Mesenchymal stem cell (in vitro differentiated cells and primary cell): ENCODE measurements at places on chromosomes 5 and 9.

GRCh38 chr5:134585966-134586365, 46.7 kb downstream of the SAR1B start:
- no peak for DNase-seq

- no peak for DNase-seq
Observed at GRCh38 chr9:88441301-88442007, 53.2 kb downstream of the SPIN1 start.

GRCh38 chr5:9919306-9920030, 289.3 kb upstream of the TAS2R1 start:
- no peak for DNase-seq

DNA sequence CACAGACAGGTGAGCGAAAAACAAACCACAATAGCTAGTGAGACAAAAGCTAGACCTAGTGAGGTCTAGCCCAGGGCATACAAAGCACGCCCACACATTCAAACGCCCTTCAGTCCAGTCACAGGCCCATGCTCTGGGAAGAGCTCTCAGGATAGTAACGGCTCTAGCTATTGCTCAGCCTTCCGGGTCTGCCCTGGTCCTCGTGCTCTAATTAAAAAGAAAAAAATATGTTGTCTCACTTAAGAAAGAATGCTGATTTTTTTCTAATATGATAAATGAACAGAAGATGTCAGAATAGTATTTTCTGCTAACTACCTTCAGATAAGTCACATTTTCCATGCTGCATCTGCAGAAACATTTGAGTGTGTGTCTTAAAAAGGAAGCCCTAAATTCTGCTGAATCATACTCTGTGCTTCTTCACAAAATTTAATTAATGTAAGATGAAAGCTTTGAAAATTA, 94.5 kb downstream of the PLPP1 start:
- peak; percentile 13 for DNase-seq

DNA sequence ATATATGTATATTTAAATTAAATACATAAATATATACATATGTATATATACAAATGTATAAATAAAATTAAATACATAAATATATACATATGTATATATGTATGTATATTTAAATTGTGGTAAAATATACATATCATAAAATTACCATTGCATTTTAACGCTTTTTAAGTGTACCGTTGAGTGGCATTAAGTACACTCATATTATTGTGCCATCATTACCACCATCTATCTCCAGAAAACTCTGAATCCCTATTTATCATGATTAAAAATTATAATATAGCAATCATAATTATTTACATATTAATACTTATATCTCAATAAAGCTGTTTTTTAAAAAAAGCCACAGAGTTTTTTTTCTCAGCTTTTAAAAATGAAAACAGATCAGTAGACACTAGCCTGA, 27.1 kb upstream of the VCAN start:
- DNase-seq = no peak

DNA sequence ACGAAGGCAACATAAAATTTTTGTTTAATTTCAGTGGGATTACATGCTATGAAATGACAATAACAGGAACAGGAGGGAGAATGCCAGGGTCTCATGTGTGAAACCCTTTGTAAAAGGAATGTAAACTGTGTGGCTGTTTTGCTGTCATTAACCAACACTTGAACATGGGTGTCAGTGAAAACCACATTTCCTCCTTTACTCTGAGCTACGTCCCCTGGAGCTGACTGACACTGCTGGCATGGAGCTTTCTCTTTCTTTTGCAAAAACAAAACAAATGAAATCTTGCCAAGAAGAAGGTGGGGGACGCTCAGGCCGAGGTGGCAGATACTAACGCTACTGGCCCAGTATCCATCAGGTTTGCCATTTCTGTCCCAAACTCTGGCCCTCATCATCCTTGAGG, 121.4 kb downstream of the DMRT2 start:
- no peak for DNase-seq

DNA sequence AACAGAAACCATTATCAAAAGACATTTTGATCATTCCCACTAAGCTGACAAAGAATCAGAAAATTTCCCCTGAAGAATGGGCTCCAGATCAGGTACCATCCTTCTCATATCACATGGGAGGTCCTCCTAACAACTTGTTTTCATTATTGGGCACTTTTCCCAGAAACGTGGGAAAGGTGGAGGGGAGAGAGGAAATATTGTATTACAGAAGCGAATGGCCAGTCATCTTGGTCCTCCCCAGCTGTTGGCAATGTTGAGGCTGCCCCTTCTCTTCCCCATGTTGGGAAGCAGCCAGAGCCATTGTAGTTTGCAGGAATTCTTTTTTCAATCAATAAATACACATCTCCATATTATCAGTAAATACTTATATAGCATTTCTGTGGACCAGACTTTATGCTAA, 126.2 kb upstream of the ZNF608 start:
- DNase-seq = no peak

GRCh38 chr9:124488641-124489210, 18.5 kb downstream of the NR5A1 start:
- DNase-seq = no peak

GRCh38 chr5:50564558-50564957, 101.9 kb upstream of the PARP8 start:
- DNase-seq = no peak

GRCh38 chr5:127997201-127997704, 86.3 kb upstream of the SLC12A2 start:
- DNase-seq = no peak

DNA sequence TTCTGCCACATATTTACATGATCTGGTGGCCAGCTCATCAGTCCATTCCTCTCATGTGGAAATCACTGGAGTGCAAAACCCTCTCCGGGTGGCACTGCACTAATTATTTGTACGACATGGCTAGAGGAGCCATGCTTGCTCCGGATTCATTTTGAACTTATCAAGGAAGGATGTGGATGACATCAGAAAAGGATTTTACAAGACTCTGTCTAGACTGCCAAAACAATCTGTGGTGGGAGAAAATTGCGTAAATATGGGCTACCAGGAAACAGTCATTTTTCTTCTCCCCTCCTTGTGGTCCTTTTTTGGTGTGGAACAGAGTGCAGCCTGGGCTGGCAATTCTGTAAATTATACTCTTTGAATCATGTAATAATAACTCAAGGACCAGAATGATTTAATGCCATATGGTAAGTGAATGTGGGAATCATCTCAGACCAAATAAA, 123.4 kb upstream of the IFNE start:
- DNase-seq = peak; percentile 72

GRCh38 chr5:130715541-130715940, 449.5 kb downstream of the HINT1 start:
- peak; percentile 64 for DNase-seq

- DNase-seq = no peak
Observed at GRCh38 chr5:87398981-87399614, 13.6 kb downstream of the CCNH start.

- no peak for DNase-seq
Observed at GRCh38 chr9:129154866-129155477, 23.1 kb downstream of the IER5L start.

DNA sequence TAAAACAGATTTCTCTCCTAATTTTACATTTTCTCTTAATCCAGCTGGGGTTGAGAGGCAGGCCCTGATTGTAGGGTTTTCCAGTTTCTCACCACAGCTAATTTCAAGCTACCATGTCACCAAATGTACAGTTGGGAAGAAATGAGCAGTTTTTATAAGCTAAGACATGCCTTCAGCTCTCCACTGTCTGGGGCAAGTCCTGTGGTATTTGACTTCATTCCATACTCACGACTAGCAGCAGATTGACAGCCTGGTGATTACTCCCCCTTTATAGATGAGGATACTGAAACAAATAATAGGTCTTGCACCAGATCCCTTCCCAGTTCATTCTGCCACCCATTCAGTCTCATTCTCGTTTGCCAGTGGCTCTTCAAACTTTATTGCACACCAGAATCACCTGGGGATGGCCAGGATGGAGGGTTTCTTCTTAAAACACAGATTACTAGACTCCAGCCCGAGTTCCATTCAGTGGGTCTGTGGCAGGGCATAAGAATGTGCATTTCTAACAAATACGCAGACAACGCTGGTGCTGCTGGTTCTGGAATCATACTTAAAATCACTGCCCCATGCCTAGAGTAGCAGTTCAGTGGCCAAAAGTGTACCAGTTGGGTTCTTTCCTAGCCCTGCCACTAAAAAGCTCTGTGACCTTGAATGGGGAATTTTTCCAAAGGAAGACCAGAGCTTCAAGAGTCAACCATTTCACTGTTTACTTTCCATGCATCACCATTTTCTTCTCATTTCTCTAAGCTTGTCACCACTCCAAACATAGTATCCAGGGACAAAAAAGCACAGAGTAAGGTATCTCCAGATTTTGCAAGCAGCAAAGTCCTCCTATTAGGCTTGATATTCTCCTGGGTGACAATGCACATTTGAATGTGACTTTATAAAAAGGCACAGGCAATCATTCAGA, 64.3 kb downstream of the CSNK1A1 start:
- peak; percentile 82 for DNase-seq

- DNase-seq = no peak
Observed at GRCh38 chr5:155878991-155879575, 447.9 kb upstream of the SGCD start.

DNA sequence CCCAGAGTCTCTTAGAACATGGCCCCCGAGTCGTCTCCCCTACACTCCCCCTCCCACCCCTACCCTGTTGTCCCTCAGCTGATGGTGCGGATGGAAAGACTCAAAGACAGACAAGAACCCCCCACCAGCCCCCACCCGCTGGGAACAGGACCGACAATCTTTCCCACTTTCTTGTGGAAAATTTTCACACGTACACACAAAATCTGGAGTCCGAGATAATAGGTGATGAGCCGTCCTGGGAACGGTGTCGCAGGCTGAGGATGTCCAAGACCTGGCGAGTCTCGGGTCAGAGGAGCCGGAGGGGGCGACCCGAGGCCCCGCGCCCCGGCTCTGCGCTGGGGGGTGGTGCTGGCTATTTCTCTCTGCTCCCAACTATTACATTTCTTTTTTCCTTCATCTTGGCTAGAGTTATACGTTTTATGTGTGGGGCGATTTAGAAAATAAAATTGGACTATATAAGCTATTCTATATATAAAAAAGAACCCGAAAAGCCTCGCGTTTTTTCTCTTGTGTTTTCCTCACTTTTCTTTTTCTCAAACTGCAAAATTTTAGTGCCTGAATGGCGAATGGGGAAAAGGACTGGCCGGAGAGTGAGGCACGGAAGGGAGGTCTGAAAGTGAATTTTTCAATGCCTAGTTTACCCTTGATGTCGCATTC, 188.8 kb downstream of the MEF2C start:
- no peak for DNase-seq

DNA sequence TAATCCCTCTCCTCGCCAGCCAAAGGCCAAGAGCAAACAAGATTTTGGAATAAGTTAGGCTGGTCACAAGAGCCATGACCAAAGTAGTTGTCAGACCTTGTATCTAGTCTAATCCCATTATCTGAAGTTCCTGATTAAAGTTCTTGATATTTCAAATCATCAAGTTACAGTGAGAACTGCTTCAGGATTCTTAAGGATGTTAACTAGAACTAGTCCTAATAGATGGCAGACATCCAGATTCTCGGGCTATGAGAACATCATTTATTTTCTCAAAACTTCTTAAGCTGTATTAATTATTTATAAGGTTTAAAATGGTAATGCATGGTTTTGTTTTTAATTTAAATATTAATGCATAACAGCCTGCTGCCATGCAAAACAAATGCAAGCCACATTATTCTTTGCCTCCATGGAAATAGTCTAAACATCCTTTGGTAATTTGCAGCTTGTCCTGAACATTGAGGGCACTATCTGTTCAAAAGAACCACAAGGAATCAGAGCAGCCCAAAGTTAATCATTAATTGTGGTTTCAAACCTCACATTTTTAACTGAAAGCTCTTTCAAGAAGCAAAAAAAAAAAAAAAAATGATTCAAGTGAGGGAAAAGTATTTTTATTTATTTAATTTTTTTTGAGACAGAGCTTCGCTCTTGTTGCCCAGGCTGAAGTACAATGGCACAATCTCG, 95.1 kb downstream of the TTC39B start:
- peak; percentile 63 for DNase-seq

DNA sequence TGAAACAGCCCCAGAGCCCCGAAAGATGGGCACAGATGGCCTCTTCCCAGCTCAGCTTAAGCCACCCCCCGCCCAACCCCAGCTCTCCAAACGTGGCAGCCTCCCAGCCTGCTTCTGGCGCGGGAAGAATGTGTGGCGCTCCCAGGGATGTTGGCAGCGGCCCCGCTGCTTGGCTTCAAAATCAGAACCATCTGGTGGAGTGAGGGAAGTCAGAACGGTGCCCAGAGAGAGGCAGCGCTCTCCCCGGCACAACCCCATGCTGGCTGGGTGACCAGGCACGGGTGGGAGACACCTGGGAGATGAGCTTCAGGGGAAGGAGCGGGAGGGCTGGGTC, 72.7 kb upstream of the ORM1 start:
- DNase-seq = no peak

- no peak for DNase-seq
Observed at GRCh38 chr9:90385146-90385545, 257.5 kb downstream of the DIRAS2 start.

GRCh38 chr9:134326724-134327601, 708 bp downstream of the RXRA start:
- DNase-seq = peak; percentile 57

GRCh38 chr9:127662617-127663016, 44.2 kb upstream of the CFAP157 start:
- no peak for DNase-seq

GRCh38 chr5:9721161-9721560, 91.0 kb upstream of the TAS2R1 start:
- no peak for DNase-seq
